ENCODE measurements at places on chromosomes 12 and 14. TPM values are rescaled to one million over a fixed set of nuclear protein-coding genes. Genes with fewer than 3 reads are reported as not detected.

The AKAP3 gene
- polyA plus RNA-seq, result 0.87 TPM

The NEMP1 gene
- polyA plus RNA-seq, result 2.4 TPM

The ETFRF1 gene
- polyA plus RNA-seq, result 8.5 TPM

The MCRS1 gene
- polyA plus RNA-seq, result 71.0 TPM

The KRT72 gene
- not detected for polyA plus RNA-seq

GRCh38 chr12:111600205-111600642 is 1.1 kb upstream of the ATXN2 start:
- peak overlapping the region; percentile 91 for H3K27ac ChIP-seq
- H3K4me1 ChIP-seq, result peaks cover 10% of the 10 kb centered on the region
- H3K4me3 ChIP-seq, result peak overlapping the region; percentile 92
- DNase-seq, result no peak
- no peaks in the 10 kb centered on the region for H3K27me3 ChIP-seq

- H3K4me3 ChIP-seq, result no peak overlapping the region
- H3K27me3 ChIP-seq, result no peaks in the 10 kb centered on the region
- no peak overlapping the region for H3K27ac ChIP-seq
- H3K4me1 ChIP-seq, result no peaks in the 10 kb centered on the region
- no peak for DNase-seq
These were observed 9.8 kb upstream of the NFKBIA start for GRCh38 chr14:35414365-35414764.

DNA sequence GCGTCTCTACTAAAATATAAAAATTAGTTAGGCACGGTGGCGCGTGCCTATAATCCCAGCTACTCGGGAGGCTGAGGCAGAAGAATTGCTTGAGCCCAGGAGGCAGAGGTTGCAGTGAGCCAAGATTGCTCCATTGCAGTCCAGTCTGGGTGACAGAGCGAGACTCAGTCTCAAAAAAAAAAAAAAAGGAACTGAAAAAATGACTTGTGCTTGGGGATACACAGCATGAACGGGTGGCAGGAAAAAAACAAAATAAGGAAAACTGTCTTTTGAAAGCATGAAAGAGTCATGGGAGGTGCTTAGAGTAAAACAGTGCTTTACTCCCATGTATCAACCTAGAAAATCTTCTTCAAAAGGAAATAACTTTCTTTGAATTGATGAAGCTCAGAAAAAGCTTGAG is 80.8 kb downstream of the TMTC1 start:
- no peak overlapping the region for H3K4me3 ChIP-seq
- no peak for DNase-seq
- H3K4me1 ChIP-seq, result no peaks in the 10 kb centered on the region
- no peak overlapping the region for H3K27ac ChIP-seq
- H3K27me3 ChIP-seq, result no peaks in the 10 kb centered on the region

- no peak for DNase-seq
- no peaks in the 10 kb centered on the region for H3K36me3 ChIP-seq
- no peak overlapping the region for H3K27ac ChIP-seq
These were observed 161.1 kb upstream of the NOS1 start for GRCh38 chr12:117522559-117522958.

- H3K4me1 ChIP-seq, result no peaks in the 10 kb centered on the region
- H3K4me3 ChIP-seq, result no peak overlapping the region
- no peaks in the 10 kb centered on the region for H3K36me3 ChIP-seq
- H3K27me3 ChIP-seq, result no peaks in the 10 kb centered on the region
- H3K27ac ChIP-seq, result no peak overlapping the region
These were observed 14.4 kb downstream of the AREL1 start for GRCh38 chr14:74698465-74698864.

- H3K27me3 ChIP-seq, result no peaks in the 10 kb centered on the region
- H3K4me1 ChIP-seq, result no peaks in the 10 kb centered on the region
- H3K4me3 ChIP-seq, result no peak overlapping the region
These were observed 127.7 kb upstream of the FOXN3 start for GRCh38 chr14:89544636-89545301.

DNA sequence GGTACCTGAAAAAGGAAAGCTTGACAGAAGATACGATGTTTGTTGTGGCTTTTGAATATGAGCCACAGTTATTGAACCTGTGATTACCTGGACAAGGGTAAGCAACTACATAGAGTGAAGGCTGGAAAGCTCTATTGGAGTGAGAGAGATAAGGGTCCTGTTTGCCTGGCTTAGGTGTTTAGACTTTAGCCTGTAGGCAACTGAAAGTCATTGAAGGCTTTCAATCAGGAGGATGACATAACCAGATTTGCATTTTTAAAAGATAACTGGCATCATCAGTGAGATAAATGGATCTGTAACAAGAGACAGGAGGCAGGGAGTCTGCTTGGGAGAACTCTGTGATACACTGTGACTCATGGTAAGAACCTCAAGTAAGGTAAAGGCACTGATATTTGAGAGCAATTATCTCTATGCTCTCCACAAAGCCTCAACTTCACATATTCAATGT is 128.9 kb upstream of the SOX5 start:
- H3K4me3 ChIP-seq, result no peak overlapping the region
- no peak overlapping the region for H3K27ac ChIP-seq
- no peak for DNase-seq

- no peaks in the 10 kb centered on the region for H3K36me3 ChIP-seq
- no peaks in the 10 kb centered on the region for H3K27me3 ChIP-seq
- no peak overlapping the region for H3K27ac ChIP-seq
- peaks cover 20% of the 10 kb centered on the region for H3K4me1 ChIP-seq
These were observed 232.3 kb upstream of the KITLG start for GRCh38 chr12:88812610-88813009.

- no peaks in the 10 kb centered on the region for H3K36me3 ChIP-seq
- no peak overlapping the region for H3K4me3 ChIP-seq
- H3K4me1 ChIP-seq, result peaks cover 13% of the 10 kb centered on the region
- H3K27ac ChIP-seq, result no peak overlapping the region
- H3K27me3 ChIP-seq, result no peaks in the 10 kb centered on the region
These were observed 8.4 kb upstream of the PPTC7 start for GRCh38 chr12:110591451-110592051.

DNA sequence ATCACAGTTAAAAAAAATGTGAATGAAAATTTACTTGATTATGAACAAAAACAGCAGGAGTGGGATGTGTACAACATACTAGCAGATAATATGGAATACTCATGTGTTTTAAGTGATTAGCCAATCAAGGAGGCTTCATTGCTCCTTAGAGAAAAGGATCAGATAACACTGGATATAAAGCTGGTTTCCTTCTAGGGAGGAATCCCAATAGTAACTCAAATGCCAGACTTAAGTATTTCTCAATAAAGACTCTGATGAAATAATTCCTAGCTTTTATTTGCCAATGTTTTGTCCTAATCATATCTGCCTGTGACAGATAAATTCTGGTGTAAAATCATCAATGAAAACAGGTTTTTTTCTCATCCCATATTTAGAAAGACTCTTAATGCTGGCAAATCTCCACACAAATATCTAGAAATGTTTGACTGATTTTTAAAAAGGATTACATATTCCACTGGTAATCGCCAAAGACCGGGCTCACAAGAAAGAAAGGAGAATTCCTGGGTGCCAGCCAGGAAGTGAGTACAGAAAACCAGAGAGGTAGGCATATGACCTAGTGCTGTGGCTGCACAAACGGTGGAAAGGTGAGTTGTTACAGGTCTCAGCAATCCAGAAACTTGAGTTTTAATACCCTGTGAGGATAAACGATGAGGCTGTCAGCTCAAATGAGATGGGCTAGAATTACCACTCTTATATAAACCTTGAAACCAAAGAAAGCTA is 108.6 kb upstream of the TTC7B start:
- H3K27ac ChIP-seq, result no peak overlapping the region
- H3K4me3 ChIP-seq, result no peak overlapping the region
- no peaks in the 10 kb centered on the region for H3K36me3 ChIP-seq
- peaks cover 6% of the 10 kb centered on the region for H3K4me1 ChIP-seq
- no peaks in the 10 kb centered on the region for H3K27me3 ChIP-seq

DNA sequence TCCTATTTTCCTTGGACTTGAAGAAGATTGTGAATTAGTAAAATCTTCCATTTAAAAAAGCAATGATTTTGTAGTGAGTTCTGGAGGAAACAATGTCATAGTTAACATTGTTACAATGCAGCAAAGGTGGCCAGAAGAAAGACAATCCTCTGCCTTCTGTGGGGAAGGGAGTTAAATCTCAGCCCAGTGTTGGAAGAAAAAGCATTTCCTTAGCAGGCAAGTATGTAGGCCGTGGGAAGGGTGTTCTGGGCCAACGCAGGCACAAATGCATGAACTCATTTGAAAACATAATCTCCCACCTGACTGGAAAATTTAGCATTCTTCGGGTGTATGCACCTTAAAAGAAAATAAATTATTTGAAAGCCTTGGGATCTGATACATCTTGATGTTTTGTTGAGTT is 258.6 kb downstream of the ADAMTS20 start:
- no peaks in the 10 kb centered on the region for H3K36me3 ChIP-seq
- H3K4me3 ChIP-seq, result no peak overlapping the region
- H3K27ac ChIP-seq, result no peak overlapping the region

DNA sequence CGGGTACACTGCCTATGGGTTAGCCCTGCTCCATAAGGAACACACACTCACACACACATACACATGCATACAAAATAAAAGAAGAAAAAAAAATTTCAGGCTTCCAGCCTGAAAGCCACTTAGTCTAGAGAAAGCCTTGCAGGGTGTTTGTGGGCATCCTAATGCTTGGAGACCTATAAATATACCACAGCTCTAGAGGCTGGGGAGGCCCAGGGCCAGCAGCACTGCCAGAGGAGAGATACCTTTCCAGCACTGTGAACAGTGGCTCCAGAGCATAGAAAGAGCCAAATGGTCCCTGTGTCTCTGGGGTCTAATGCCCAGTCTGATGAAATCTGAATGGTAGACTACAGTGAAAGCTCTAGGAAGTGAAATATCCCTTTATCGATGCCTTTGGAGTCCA is 12.9 kb downstream of the FAM161B start:
- no peak for DNase-seq
- H3K4me3 ChIP-seq, result no peak overlapping the region
- no peaks in the 10 kb centered on the region for H3K27me3 ChIP-seq
- H3K27ac ChIP-seq, result no peak overlapping the region

DNA sequence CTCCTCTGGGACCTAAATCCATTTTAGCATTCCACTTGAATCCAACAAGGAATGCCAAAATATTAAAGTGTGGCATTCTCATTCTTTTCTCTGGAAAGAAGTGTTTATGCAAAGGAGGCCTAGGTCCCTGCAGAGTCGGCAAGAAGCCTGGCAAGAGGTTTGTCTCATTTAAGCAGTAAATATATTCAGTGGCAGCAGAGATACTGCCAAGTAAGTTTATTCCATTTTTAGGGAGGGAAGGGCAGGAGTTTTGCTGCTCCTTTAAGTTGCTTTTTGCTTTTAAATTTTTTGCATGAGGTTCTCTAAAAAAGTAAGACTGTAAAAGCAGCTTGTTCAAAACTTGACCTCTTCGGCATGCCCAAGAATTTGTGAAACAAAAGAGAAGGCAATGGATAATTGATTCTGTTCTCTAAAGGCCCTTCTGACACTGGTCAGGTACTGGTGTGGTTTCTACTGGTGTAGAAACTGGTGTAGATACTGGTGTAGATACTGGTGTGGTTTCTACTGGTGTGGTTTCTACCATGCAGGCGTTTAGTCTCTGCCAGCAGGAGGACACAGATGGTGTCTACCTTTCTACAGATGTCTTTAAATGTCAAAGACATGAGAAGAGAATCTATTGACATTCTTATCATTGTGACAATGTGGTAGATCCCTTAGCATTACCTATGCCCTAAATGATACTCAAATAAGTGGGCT is 107.3 kb downstream of the SAMD4A start:
- no peaks in the 10 kb centered on the region for H3K36me3 ChIP-seq
- no peaks in the 10 kb centered on the region for H3K4me1 ChIP-seq
- DNase-seq, result no peak
- H3K27ac ChIP-seq, result no peak overlapping the region
- H3K27me3 ChIP-seq, result no peaks in the 10 kb centered on the region
- H3K4me3 ChIP-seq, result no peak overlapping the region

DNA sequence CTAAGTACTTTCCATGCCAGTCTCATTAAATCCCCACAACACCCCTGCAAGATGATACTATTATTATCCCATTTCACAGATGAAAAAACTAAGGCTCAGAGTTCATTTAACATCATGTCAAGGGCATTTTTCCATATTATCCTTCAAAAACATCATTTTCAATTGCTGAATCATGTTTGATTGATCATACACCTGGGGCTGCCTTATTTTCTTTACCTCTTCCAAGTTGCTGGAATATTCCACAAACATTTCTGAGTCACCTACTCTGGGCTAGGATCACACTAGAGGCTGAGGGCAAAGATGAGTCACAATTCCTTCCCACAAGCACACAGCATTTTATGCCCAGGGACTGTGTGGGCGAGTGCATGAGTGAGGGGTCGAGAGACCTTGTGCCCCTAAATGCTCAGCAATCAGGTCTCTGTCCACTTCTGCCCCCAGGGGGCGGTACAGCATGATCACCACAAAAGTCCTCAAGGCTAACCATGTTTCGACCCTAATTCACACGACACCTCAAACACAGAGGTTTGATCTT is 14.1 kb upstream of the TMEM119 start:
- no peak overlapping the region for H3K27ac ChIP-seq
- no peak overlapping the region for H3K4me3 ChIP-seq
- no peaks in the 10 kb centered on the region for H3K27me3 ChIP-seq
- H3K36me3 ChIP-seq, result no peaks in the 10 kb centered on the region
- no peak for DNase-seq

DNA sequence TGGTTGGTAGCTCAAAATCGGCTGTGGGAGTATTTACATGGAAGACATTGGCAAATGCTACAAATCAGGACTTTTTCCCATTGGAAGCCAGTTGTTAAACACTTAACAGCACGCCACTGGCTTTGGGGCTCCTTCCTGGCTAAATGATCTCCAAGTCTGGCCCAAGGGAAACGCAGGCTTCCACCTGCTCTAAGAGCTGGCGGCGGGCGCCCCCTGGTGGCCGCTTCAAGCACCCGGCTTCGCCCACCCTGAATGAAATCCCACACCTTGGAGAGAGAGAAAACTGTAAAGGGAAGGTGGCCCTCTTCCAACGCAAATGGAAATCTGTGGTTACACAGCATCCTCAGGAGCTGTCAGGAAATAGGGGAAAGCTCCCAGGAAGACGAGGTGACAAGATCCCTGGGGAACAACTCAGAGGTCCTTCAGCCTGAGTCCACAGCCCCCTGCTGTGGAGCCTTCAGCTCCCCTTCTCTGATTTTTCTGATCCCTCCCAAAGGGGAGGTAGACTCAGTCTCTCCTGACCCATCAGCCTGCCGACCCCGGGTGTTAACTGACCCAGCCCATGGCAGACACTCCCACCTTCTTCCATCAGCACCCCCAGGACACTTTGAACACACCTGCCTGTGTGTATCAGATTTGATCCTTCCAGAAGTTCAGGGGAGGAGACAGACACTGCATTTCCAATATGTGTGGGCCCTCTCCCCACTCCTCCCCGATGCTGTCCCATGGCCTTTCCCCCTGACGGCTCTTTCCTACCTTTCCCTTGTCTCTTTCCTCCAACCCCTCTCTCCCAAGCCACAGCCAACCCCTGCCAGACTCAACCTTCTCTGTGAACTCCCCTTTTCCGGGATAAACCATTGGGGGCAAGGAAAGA is 15.4 kb downstream of the SELPLG start:
- no peak overlapping the region for H3K4me3 ChIP-seq
- H3K4me1 ChIP-seq, result no peaks in the 10 kb centered on the region
- no peak overlapping the region for H3K27ac ChIP-seq
- H3K27me3 ChIP-seq, result no peaks in the 10 kb centered on the region
- no peaks in the 10 kb centered on the region for H3K36me3 ChIP-seq

GRCh38 chr12:18430425-18431048 is 169.2 kb downstream of the PIK3C2G start:
- H3K27me3 ChIP-seq, result no peaks in the 10 kb centered on the region
- H3K36me3 ChIP-seq, result no peaks in the 10 kb centered on the region
- no peak overlapping the region for H3K27ac ChIP-seq
- H3K4me3 ChIP-seq, result no peak overlapping the region
- no peaks in the 10 kb centered on the region for H3K4me1 ChIP-seq
- peak; percentile 36 for DNase-seq
